CD4-positive, alpha-beta T cell treated with Interleukin-15 for 1 hour (primary cell): ENCODE measurements at places on chromosomes 3 and 15.

DNA sequence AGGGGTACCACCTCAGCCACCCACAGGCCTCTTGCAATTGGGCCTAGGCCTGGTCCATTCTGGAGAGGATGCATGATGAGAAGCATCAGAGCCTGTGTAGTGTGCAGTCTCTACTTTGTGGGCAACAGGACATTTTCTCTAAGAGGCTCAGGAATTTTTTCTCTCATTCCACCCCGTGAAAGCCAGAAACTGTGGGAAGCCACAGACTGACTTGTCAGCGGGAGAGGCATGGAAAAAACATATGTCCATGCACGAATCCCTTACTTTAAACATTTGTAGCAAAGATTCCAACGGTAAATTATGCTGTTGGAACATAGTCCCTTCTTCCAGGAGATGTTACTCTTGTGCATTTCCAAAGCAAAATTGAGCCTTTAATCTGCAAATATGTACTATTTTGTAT lies 196.5 kb downstream of the KLHL25 start:
- DNase-seq, result no peak

DNA sequence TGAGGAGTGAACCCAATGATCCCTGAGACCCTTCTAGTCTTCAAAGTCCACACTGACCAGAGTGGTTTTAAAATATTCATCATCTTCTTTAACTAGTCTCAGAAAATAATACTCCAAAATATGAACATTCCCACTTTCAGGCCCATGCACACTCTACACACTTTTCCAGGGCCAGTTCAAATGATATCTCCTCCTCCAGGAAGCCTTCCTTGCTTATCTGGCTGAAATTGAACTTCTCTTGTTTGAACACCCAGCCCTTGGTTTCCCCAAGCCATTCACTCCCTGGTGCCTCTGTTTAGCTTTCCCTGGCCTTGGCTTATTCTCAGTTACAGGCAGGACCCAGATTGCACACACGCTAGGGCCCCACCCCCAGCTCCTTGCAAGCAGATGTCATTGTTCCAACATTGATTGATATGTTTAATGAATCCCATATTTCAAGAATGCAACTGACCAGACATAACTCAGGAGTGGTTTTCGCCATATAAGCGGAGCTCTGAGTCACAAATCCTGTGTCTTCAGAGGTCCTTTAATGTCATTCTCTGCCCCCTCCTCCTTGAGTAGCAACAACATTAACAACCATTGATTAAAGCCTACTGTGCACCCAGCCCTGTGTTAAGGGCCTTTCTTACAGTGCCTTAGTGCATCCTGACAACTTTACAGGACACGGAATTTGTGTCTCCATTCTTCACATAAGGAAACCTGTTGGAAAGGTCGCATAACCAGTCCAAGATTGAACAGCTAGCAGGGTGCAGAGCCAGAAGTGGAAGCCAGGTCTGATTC lies 2.1 kb downstream of the ITGA11 start:
- DNase-seq, result no peak

DNA sequence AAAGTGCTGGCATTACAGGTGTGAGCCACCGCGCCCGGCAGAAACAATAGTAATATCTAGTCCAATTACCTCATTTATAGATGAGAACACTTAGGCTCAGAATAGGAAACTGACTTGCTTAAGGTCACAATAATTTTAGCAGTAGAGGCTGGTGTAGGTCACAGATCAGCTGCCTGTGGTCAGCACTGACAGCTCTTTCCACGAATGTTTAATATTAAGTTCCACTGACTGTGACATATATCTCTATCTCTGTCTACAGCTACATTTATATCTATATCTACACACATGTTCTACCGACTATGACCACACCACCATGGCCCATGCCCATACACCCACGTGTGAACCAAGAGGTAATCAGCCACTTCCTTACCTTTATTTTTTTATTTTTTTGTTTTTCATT lies 40.2 kb upstream of the DLG1 start:
- DNase-seq, result no peak

GRCh38 chr15:68230157-68231100 lies 901 bp upstream of the CLN6 start:
- no peak for DNase-seq

- no peak for DNase-seq
These were observed 63.0 kb downstream of the ADAMTS17 start for GRCh38 chr15:100278596-100279380.

DNA sequence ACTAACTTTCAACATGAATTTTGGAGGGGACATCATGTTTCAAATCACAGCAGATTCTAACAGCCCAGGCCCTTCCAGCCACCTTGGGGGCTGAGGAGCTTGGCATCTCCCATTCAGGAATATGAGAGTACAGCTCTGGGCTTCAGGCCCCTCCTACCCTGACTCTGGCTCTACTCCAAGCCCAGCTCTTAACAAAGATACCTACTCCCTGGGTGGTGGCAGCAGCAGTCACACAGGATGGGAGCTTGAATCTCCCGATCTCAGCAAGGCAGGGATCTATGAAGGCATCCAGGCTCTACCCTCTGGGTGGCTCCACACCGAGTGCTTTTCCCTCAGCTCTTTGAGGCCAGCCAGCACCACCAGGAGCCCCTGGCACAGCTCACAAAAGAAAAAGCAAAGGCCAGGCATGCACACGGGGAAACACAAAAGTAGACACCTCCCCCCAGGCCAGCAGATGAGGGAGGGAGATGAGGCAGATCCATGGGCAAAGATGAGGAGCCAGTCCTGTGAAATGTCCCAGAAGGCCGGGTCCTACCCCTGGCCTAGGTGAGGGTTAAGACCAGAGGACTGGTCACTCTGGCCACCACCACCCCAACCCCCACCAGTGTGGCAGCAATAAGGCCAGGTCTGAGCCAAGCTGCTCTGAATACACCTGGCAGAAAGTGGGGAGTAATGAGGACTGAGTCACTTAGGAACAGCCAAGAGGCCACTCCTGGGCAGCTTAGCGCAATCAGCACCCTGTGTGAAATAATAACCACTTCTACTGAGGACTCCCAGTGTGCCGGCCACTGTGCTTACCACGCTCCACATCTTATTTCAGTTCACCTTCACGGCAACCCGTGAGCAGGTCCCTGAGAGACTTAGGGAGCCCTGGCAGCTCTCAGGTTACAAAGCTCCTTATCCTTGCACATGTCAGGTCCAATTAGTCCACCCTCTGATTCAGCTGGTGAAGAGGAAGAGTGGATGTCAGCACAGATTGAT lies 24.3 kb downstream of the PLA2G4F start:
- DNase-seq, result no peak

DNA sequence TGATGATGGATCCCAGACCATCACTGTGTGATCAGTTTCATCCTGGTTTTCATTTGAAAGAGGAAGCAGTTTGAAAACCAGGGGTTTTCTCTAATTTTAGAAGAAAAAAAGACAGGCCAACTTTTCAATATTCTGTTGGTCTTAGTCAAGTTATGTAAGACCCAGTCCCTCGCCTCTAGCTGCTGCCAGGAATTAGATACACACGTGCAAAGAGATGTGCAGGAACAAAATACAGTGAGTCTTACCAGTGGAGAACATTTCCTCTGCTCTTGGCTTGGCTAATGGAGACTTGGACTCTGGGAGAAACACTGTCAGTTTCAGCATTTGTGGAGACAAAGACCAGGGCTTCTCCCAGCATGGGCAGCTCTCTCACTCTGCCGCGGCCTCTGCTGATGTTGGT lies 214.9 kb upstream of the C2CD4B start:
- no peak for DNase-seq

DNA sequence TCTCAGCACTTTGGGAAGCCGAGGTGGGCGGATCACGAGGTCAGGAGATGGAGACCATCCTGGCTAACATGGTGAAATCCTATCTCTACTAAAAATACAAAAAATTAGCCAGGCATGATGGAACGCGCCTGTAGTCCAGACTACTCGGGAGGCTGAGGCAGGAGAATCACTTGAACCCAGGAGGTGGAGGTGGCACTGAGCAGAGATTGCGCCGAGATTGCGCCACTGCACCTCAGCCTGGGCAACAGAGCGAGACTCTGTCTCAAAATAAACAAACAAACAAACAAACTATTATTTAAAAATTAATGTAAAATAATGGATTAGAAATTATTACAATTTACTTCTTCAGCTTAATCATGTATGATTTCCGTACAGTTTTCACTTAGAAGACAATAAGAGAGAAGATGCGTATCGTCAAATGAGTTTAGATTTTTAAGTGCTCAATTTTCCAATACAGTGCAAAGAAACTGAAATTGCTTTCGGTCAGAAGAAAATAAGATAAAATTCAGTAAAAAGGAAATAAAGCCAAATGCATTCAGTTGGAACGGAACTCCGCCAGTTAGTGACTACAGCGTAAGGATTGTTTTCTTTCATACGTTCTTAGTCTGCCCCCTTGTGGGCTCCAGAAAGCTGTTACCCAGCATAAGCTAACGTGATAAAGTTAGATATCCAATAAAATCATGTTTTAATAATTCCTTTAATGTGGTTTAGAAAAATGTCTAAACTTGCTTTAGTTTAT lies 24.8 kb downstream of the AADAC start:
- peak; percentile 30 for DNase-seq

DNA sequence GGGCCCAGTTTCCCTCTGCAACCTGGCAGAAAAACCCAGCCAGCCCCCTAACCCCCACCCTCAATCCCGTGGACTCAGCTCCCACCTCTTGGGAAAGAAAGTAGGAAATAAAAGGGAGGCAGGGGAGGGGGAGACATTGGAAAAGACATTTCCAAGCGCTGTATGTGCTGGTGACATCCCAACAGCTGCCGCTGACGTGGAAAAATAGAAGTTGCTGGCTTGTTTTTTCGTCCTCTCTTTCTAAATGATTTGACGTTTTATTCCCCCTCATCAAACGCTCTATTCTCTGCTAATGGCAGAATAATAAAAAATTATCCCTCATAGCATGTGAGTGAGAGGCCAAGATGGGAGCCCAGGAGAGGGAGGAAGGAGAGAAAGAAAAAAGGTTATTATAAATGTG lies 76.1 kb downstream of the LINGO1 start:
- no peak for DNase-seq

DNA sequence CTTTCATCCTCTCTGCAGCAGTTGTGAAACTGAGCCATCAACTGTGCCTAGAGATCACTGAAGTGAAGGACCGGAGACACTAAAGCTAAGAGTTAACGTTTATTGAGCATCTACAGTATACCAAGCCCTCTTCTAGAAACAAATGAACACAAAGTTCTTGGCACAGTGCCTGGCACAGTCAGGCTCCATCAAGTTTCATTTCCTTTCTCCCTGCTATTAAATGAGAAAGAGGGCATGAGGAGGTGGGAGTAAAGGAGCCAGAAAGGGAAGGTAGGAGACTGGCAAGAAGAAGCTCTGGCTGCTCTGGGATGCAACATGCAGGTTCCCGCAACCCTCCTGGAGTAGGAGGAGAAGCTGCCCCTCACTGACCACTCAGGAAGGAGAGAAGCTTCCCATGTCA lies 30.6 kb downstream of the CYP19A1 start:
- no peak for DNase-seq

DNA sequence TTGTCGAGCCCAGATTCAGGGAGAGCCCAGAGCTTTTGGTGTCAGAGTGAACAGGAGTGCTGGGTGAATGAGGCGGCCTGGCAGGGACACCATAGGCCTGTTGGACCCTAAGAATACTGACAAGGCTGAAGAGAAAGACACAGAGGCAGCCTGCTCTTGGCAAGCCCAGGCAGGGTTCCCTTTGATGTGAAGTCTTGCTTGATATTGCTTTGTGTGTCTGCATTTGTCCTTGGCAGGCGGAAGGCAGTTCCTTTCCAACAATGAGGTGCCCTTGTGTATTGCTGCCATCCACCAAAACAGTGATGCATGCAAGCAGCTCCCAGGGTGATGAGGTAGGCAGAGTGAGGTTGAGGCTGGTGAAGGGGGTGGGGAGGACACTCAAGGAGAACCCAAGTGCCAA lies 152.7 kb upstream of the TSC22D2 start:
- DNase-seq, result no peak

DNA sequence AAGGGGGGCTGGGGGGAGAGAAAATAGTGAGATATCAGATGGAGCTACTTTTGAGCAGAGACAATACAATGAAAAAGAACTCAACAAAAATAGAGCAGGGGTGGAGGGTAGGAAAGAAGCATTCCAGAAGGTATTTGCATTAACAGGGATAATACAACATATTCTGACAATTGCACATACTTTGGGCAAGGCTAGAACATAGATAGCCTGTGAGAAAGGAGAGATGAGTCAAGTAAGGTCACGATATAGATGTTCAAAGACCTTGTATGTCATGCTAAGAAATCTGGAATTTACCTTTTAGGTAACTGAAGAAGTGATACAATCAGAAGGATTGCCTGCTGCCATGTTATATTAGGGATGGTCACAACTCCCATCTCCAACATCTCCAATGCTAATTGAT lies 155.2 kb downstream of the GSK3B start:
- DNase-seq, result no peak

GRCh38 chr3:172132721-172133311 lies 93.4 kb downstream of the FNDC3B start:
- no peak for DNase-seq

DNA sequence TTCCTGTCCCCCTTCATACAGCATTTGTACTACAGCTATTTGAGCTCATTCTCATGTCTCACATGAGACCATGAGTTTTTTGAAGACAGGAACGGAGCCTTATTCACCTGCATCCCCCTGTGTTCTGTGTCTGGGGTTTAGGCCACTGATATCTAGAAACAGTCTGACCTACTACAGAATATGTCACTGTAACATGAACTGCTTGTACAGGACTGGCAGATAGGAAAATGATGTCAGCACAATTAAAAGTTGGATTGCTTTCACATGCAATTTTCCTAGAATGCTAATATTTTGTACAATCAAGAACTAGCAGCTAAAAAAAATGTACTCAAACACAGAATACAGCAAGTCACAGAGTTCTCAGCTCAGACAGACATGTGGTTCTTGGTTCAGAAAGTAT lies 90.8 kb upstream of the FGF12 start:
- no peak for DNase-seq

DNA sequence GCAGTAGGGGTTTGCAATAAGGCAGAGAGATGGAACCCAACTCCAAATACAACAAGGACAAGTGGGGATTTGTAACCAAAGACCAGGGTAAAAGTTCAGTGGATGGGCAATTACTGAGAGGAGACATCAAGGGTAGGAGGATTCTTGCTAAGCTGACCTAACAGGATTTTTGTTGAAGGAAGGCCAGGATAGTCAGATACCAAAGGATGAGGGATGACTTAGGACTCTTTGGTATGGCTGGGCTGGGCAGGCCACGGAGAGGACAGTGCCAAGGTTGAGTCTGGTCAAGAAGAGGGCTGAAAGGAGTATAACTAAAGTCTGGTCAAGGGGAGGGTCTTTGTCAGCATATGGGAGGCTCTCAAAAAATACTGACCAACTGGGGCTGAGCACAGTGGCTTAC lies 85.3 kb upstream of the UBE2E2 start:
- DNase-seq, result no peak
